ENCODE measurements at places on chromosomes 5 and 9. TPM values are rescaled to one million over a fixed set of nuclear protein-coding genes. Genes with fewer than 3 reads are reported as not detected.

Gene C5orf63
- total RNA-seq, result 10.0 TPM

- no peak overlapping the region for H3K27ac ChIP-seq
- H3K27me3 ChIP-seq, result no peaks in the 10 kb centered on the region
- DNase-seq, result no peak
- H3K4me1 ChIP-seq, result no peaks in the 10 kb centered on the region
These were observed 22.0 kb downstream of the MAST4 start for GRCh38 chr5:66617991-66618768.

- no peaks in the 10 kb centered on the region for H3K36me3 ChIP-seq
- no peaks in the 10 kb centered on the region for H3K27me3 ChIP-seq
- H3K27ac ChIP-seq, result no peak overlapping the region
- no peaks in the 10 kb centered on the region for H3K4me1 ChIP-seq
These were observed 598.5 kb downstream of the BNC2 start for GRCh38 chr9:16271967-16272366.

GRCh38 chr9:136826188-136826541 is 16.1 kb upstream of the AJM1 start:
- DNase-seq, result no peak
- no peak overlapping the region for H3K27ac ChIP-seq
- H3K27me3 ChIP-seq, result no peaks in the 10 kb centered on the region
- no peaks in the 10 kb centered on the region for H3K4me1 ChIP-seq
- H3K4me3 ChIP-seq, result no peak overlapping the region
- peaks cover 11% of the 10 kb centered on the region for H3K36me3 ChIP-seq

DNA sequence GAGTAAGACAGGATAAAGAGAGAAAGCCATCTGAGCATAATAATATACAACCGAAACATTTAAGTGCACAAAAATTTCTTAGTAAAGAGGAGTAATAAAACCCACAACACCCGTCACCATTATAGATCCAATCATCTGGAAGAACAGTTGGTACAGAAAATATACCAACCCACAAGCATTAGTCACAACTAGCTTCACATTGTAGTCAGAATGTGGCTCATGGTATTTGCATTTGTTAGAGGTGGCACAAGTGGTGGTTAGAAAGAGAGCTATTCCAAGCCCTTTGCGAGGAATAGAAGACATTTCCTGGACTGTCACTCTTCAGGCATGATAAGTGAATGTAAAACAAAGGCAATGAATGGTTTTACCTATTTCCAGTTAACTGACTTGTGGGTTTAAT is 677.5 kb upstream of the ST8SIA4 start:
- H3K36me3 ChIP-seq, result no peaks in the 10 kb centered on the region
- H3K4me1 ChIP-seq, result no peaks in the 10 kb centered on the region
- H3K27me3 ChIP-seq, result no peaks in the 10 kb centered on the region
- H3K27ac ChIP-seq, result no peak overlapping the region
- H3K4me3 ChIP-seq, result no peak overlapping the region

- H3K36me3 ChIP-seq, result no peaks in the 10 kb centered on the region
- no peaks in the 10 kb centered on the region for H3K27me3 ChIP-seq
- H3K27ac ChIP-seq, result no peak overlapping the region
- no peak for DNase-seq
- no peaks in the 10 kb centered on the region for H3K4me1 ChIP-seq
These were observed 334.1 kb upstream of the CD180 start for GRCh38 chr5:67530609-67531255.

- no peaks in the 10 kb centered on the region for H3K27me3 ChIP-seq
- no peak for DNase-seq
- no peak overlapping the region for H3K4me3 ChIP-seq
- no peaks in the 10 kb centered on the region for H3K4me1 ChIP-seq
- H3K36me3 ChIP-seq, result peaks cover 50% of the 10 kb centered on the region
These were observed 42.5 kb upstream of the PHF2 start for GRCh38 chr9:93533863-93534262.

DNA sequence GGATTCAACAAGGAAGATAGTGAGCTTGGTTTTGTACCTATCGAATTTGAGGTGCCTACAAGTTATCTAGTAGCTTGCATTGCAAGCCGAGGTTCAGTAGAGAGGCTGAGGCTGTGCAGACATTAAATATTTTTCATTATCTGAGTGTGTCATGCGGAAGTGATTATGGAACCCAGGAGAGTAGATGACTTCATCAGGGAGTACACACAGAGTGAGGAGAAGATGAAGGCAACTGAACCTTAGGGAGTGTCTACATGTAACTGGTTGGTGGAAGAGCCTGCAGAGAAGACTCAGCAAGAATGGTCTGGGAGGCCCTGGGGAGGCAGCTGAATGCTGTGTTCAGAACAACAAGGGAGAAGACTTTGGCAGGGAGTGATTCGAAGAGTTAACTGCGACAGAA is 393.9 kb downstream of the ARHGEF28 start:
- no peaks in the 10 kb centered on the region for H3K36me3 ChIP-seq
- DNase-seq, result no peak
- H3K4me3 ChIP-seq, result no peak overlapping the region
- no peaks in the 10 kb centered on the region for H3K27me3 ChIP-seq

- DNase-seq, result no peak
- H3K27me3 ChIP-seq, result no peaks in the 10 kb centered on the region
- no peaks in the 10 kb centered on the region for H3K36me3 ChIP-seq
- peak overlapping the region; percentile 59 for H3K4me3 ChIP-seq
These were observed 54.6 kb upstream of the STXBP1 start for GRCh38 chr9:127557466-127557869.

DNA sequence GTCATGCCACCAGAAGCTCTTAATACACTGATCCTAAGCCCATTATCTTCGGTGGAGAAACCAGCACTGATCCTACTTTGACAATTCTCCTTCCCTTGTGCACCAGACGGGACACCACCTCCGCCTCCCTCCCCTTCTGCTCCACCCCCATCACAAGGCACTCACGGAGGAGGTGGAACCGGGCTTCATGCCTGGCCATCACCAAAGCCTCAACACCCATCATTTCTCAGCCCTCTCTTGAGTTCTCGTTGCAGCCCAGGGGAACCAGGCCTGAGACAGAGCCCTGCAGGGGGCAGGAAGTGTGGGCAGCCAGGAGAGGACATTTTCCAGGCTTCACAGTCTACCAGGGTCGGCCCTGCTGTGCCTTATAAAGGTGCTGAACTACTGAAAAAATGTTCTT is 160.5 kb downstream of the GOLPH3 start:
- no peaks in the 10 kb centered on the region for H3K36me3 ChIP-seq
- no peaks in the 10 kb centered on the region for H3K27me3 ChIP-seq
- no peak overlapping the region for H3K4me3 ChIP-seq
- no peaks in the 10 kb centered on the region for H3K4me1 ChIP-seq
- no peak for DNase-seq
- H3K27ac ChIP-seq, result no peak overlapping the region

DNA sequence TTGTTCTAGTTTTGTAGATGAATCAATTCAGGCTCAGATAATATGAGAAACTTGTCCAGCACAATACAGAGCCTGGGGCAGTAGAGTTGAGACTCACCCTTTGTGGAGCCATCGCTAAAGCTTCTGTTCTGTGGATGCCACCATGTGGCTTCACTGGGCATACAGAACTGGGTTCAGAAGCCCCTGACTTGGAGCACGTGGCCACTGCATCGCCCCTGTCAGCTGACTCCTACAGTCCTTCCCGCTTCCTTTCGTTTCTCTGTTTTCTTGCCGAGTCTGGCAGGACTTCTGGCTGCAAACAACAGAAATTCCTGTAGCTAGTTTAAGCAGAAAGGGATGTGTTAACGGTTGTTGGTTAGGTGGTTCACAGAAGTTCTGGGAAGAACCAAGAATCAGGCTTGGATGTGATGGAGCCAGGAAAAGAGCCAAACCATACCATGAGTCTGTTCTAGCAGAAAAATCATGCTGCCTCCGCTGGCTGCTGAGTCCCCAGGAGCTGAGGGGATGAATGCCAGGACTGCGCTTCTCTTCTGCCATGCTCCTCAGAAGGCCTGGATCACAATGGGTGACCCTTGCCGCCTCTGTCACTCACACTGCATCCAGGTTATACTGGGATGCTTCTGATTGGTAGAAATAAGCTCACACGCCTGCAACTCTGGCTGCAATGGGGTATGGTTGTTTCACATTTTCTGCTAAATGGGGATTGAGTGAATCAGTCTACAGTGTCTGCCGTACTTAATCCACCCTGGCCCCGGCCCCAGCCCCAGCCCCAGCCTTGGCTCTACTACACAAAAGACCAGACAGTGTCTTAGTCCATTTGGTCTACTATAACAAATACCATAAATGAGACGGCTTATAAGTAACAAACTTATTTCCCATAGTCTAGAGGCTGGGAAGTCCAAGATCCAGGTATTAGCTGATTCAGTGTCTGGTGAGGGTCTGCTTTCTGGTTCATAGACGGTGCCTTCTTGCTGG is 262.5 kb downstream of the GOLPH3 start:
- no peak overlapping the region for H3K27ac ChIP-seq
- no peaks in the 10 kb centered on the region for H3K4me1 ChIP-seq
- H3K27me3 ChIP-seq, result no peaks in the 10 kb centered on the region
- DNase-seq, result no peak
- H3K4me3 ChIP-seq, result no peak overlapping the region

DNA sequence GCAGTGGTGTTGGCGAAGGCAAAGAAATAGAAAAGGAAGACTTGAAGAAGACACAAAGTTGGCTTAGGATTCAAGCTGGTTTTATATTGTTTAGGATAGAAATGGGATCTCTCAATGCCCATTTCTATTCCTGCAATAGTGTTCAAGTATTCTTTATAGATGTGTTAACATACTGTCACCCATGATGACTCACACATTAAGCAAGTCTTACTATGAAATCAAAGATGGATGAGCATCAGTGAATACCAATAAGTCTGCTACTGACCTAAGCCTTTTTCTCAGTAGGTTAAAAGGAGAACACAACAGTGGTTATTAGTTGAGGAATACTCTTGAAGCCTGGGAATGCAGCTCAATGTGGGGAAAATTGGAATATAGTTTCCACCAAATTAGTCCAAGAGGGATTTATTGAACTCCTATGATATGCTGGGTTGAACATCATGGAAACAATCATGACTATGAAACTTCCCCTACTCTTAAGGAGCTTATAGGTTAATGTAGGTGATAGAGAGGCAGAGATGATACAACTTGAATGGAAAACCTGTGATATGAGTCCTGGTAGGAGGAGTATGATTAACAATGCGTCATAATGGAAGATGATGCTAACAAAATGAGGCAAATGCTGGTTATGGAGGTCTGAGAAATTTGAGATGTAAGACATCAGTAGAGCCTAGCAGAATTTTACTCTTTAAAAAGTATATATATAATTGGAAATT is 417.1 kb upstream of the DAP start:
- no peak overlapping the region for H3K27ac ChIP-seq
- DNase-seq, result no peak
- no peak overlapping the region for H3K4me3 ChIP-seq

Gene CD274
- 13.2 TPM for total RNA-seq

GRCh38 chr5:52854301-52854700 is 66.6 kb downstream of the ITGA1 start:
- no peaks in the 10 kb centered on the region for H3K4me1 ChIP-seq
- H3K27ac ChIP-seq, result no peak overlapping the region
- H3K27me3 ChIP-seq, result no peaks in the 10 kb centered on the region

Gene POLE3
- total RNA-seq, result 88.5 TPM

- H3K27ac ChIP-seq, result no peak overlapping the region
- no peaks in the 10 kb centered on the region for H3K4me1 ChIP-seq
- H3K4me3 ChIP-seq, result no peak overlapping the region
These were observed 21.3 kb downstream of the SPRY4 start for GRCh38 chr5:142303565-142303964.

DNA sequence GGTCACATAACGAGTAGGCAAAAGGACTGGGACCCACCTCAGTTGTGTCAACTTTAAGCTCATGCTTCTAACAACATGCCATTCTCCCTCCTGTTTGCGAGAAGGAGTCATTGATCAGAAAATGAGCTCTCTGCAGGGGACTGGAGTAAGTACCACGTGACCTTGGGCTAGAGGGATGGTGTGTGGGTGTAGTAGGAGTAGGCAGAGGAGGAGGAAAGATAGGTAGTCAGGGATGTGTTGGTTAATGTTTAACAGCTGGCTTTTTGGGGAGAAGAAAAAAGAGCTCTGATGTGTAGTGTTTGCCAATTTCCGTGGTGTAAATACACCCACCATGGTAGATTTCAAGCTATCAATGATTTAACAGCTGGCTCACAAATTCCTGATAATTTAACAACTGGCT is 160.3 kb upstream of the TBC1D2 start:
- no peaks in the 10 kb centered on the region for H3K36me3 ChIP-seq
- no peaks in the 10 kb centered on the region for H3K27me3 ChIP-seq
- H3K4me3 ChIP-seq, result no peak overlapping the region
- no peak for DNase-seq
- no peaks in the 10 kb centered on the region for H3K4me1 ChIP-seq

Gene HTR4
- total RNA-seq, result not detected

DNA sequence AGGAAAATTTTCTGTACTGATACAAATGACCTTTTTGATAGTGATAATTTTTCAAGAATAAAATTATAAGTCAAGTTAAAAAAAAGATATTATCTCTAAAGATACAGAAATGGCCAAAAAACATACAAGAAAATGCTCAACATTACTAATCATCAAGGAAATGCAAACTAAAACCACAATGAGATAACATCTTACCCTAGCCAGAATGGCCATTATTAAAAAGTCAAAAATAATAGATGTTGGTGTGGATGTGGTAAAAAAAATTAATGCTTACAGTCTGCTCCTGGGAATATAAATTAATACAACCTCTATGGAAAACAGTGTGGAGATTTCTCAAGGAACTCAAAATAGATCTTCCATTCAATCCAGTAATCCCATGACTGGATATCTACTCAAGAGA is 22.9 kb upstream of the PTGER4 start:
- H3K27ac ChIP-seq, result no peak overlapping the region
- H3K4me3 ChIP-seq, result no peak overlapping the region
- H3K36me3 ChIP-seq, result no peaks in the 10 kb centered on the region
- H3K27me3 ChIP-seq, result no peaks in the 10 kb centered on the region
- DNase-seq, result no peak
- H3K4me1 ChIP-seq, result peaks cover 35% of the 10 kb centered on the region

Gene GCNT4
- 1.6 TPM for total RNA-seq

GRCh38 chr5:135990528-135991255 is 35.9 kb upstream of the LECT2 start:
- no peak overlapping the region for H3K27ac ChIP-seq
- no peak overlapping the region for H3K4me3 ChIP-seq
- H3K4me1 ChIP-seq, result no peaks in the 10 kb centered on the region
- H3K36me3 ChIP-seq, result no peaks in the 10 kb centered on the region

Gene LOX
- total RNA-seq, result not detected

- no peak overlapping the region for H3K27ac ChIP-seq
- no peak overlapping the region for H3K4me3 ChIP-seq
- H3K4me1 ChIP-seq, result no peaks in the 10 kb centered on the region
- no peaks in the 10 kb centered on the region for H3K27me3 ChIP-seq
These were observed 497.2 kb downstream of the MAT2B start for GRCh38 chr5:164002628-164003027.

Gene C1QTNF3
- total RNA-seq, result 1.4 TPM

- H3K4me3 ChIP-seq, result peak within 1 kb of the TSS; percentile 46
- no peaks in the 10 kb centered on the region for H3K27me3 ChIP-seq
- peaks cover 7% of the 10 kb centered on the region for H3K4me1 ChIP-seq
- peak; percentile 74 for DNase-seq
These were observed at the start of gene ZBED3 for GRCh38 chr5:77086689-77087483. TSS of gene ZBED3 (minus strand) at chr5:77087285. CDS start at chr5:77077878, 9,407 bp downstream.
